Effector CD4-positive, alpha-beta T cell (primary cell): ENCODE measurements at places on chromosomes 13 and 19.

GRCh38 chr13:27826379-27827353 is 34.4 kb downstream of the GSX1 start:
- peak; percentile 53 for DNase-seq

DNA sequence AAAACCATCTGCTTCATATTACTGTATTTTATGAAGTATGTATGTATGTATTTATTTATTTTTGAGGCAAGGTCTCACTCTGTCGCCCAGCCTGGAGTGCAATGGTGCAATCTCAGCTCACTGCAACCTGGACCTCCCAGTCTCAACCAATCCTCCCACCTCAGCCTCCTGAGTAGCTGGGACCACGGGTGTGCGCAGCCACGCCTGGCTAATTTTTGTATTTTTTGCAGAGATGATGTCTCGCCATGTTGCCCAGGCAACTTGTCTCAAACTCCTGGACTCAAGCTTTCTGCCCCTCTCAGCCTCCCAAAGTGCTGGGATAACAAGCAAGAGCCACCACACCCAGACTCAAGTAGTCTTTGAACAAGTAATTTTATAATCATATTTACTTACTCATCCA is 5.5 kb downstream of the KATNAL1 start:
- DNase-seq = no peak

- DNase-seq = no peak
Measured at GRCh38 chr19:39481229-39481545, 549 bp downstream of the TIMM50 start.

- DNase-seq = no peak
Measured at GRCh38 chr13:84741253-84741652, 859.0 kb upstream of the SLITRK1 start.

GRCh38 chr19:41783612-41784011 is 12.8 kb upstream of the CEACAM3 start:
- DNase-seq = no peak

DNA sequence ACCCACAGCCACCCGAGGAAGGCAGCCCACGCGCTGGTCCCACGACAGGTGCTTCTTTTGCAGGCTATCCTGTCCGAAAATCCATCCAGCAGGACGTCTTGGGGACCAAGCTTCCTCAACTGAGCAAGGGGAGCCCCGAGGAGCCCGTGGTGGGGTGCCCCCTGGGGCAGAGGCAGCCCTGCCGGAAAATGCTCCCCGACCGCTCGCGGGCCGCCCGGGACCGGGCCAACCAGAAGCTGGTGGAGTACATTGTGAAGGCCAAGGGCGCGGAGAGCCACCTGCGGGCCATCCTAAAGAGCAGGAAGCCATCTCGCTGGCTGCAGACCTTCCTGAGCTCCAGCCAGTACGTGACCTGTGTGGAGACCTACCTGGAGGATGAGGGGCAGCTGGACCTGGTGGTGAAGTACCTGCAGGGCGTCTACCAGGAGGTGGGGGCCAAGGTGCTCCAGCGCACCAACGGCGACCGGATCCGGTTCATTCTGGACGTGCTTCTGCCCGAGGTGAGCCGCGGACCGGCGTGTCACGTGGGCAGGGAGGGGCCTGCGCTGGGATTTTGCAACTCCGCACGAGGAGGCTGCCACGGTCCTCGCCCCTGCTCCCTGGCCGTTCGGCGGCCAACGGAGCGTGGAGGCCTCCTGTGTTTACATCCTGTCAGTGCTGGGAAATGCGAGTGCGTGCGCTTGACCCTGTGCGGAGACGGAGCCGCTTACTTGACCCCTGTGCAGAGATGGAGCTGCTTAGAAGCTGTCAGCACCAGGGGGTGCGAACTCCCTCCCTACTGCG is 12.9 kb upstream of the NDUFS7 start:
- no peak for DNase-seq

DNA sequence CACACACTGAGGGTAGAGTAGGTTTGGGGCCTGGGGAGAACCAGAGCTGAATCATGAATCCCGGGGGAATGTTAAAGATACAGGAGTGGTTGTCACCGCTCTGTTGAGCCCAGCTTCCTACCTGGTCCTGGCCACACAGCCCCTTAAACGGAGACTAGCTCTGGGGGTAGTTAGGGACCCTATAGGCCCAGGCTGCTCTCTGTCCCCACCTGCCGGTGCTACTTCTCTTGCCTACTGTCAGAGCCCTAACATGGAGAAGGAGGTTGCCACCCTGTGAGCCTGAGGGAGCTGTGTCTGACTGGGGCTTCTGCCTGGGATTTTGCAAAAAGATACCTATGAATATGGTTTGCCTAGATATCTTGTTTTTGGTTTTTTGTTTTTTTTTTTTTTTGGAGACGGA is 36.6 kb upstream of the ZNF429 start:
- DNase-seq = no peak

GRCh38 chr13:51154029-51154555 is 43.0 kb upstream of the C13orf42 start:
- no peak for DNase-seq

DNA sequence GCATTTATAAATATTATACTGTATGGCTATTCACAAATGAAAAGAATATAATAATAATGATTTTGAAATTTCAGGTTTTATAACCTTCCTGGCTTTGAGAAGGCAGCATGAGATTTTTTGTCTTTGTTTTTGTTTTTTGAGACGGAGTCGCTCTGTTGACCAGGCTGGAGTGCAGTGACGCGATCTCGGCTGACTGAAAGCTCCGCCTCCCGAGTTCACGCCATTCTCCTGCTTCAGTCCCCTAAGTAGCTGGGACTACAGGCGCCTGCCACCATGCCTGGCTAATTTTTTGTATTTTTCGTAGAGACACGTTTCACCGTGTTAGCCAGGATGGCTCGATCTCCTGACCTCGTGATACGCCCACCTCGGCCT is 64.1 kb downstream of the ZNF429 start:
- DNase-seq = peak; percentile 47

- no peak for DNase-seq
Measured at GRCh38 chr13:80235166-80235966, 105.6 kb downstream of the SPRY2 start.

DNA sequence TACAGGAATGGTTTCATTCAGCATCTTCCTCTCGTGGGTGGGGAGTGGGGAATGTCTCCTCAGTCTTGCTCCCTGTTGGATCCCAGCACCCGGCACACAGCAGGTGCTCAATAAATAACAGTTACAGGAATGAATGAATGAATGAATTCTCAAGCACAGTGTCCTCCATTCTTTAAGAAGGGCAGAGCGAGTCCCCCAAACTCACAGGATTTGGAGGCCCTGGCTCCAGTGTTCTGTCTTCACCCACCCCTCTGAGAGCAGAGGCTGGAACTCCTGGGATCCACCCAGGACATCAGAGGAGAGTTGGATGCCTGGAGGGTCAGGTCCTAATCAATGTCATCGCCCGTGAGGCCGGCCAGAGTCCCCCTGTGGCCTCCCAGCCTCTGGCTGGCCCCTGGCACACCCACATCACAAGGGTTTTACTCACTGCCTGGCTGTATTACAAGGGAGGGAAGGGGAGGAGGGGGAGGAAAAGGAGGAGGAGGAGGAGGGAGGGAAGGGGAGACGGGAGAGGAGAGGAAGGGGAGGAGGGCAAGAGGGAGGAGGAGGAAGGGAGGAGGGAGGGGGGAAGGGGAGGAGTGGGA is 8.7 kb upstream of the CREB3L3 start:
- no peak for DNase-seq

DNA sequence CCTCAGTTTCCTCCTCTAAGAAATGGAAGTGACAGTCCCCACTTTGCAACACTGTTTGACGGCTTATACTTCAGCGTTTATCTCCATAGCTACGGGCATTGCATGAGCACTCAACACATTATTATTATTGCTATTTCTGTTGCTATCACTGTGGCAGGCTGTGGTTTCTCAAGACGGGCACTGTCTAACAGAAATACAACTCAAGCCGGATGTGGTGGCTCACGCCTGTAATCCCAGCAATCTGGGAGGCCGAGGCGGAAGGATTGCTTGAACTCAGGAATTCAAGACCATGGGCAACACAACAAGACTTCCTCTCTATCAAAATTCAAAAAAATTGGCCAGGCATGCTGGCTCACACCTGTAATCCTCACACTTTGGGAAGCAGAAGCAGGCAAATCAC is 4.9 kb upstream of the ZSWIM4 start:
- no peak for DNase-seq

DNA sequence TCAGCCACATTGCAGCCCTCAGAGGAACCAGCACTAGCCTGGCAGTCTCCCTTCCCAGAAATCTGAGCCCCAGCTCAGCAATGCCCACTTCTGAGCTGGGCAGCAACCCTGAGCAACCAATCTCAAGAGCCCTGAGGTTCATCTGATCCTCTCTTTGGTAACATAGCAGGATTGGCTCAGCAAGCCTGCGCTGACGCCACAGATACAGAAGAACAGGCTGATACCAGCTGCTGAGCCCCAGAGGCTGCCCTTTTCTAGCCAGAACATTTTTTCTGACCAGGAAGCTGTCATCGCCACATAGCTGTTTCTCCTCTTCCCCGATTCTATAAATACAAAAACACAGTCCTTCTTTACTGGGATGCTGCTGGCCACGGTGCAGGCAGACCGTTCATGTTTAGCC is 59.8 kb downstream of the TRPM4 start:
- no peak for DNase-seq

- DNase-seq = no peak
Measured at GRCh38 chr19:27734496-27735220, 1478.3 kb downstream of the UQCRFS1 start.

- DNase-seq = no peak
Measured at GRCh38 chr13:78915015-78915414, 256.1 kb upstream of the OBI1 start.

- DNase-seq = no peak
Measured at GRCh38 chr19:14830702-14831101, 4.3 kb downstream of the OR7A5 start.

GRCh38 chr13:21053231-21053630 is 8.2 kb downstream of the LATS2 start:
- no peak for DNase-seq

- DNase-seq = no peak
Measured at GRCh38 chr13:23518231-23518630, 52.0 kb upstream of the TNFRSF19 start.

GRCh38 chr13:32264407-32264806 is 50.8 kb downstream of the ZAR1L start:
- no peak for DNase-seq

- DNase-seq = no peak
Measured at GRCh38 chr13:66214467-66214866, 1015.7 kb downstream of the PCDH9 start.

DNA sequence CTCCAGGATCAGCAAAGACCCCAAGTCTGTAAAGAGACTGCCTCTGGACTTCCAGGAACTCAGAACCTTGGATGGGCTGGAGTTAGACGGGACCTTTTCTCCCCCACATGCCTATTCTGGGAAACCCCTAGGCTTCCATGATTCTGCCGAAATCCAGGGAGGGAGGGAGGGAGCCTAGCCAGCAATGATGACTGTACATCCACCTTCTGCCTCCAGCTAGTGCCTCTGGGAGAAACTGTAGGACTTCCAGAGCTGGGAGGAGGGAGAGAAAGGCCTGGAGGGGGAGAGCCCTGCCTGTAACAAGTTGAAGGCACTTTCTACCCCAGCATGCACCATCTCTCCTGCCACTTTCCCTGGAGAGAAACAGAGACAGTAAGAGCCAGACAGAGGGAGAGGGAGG is 6.0 kb upstream of the HAS1 start:
- DNase-seq = no peak

DNA sequence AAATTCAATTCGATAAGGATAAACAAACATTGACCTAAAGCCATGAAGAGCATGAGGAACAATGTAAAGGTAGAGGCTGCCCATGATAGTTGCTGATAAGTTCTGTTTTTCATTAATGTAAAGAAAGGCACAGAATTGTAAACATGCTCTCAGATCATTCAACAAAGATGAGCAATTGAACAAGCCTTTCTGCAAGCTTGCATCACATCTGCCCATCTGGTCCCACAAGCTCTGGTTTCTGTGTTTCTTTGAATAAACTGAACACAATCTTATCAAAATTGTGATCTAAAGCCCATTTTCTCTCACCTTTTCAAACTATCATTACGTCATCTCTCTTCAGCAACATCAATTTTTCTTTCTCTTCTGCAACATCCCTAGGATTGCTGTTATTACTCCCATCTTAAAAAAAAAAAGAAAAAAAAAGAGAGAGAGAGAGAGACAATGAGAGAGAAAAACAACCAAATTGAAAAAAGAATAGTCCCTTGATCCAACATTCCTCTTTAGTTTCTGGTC is 487.2 kb upstream of the GPC6 start:
- DNase-seq = no peak

DNA sequence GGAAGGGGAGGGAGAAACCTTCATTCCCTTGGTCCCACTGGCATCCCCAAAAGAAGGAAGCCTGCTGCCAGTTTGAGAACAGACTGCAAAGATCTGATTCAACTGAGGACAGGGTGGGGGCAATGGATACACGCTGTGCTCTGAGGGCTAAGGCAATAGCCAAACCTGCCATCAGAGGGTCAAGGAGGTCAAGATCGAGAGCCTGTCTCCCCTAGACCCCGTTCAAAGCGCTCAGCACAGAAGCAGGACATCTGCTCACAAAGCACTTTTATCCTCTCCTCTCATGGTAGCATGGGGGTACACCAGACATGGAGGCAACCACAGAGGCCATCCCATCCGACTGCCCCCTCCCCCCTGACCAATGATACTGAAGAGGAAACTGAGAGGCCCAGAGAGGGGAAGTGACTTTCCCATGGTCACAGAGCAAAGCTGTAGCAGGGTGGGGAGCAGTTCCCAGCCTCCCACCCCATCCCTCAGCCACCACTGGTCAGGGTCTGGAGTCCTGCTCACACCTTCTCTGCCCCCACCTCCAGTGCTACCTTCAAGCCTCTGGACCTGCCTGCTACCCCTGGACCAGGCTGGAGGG is 11.1 kb downstream of the POU2F2 start:
- no peak for DNase-seq

DNA sequence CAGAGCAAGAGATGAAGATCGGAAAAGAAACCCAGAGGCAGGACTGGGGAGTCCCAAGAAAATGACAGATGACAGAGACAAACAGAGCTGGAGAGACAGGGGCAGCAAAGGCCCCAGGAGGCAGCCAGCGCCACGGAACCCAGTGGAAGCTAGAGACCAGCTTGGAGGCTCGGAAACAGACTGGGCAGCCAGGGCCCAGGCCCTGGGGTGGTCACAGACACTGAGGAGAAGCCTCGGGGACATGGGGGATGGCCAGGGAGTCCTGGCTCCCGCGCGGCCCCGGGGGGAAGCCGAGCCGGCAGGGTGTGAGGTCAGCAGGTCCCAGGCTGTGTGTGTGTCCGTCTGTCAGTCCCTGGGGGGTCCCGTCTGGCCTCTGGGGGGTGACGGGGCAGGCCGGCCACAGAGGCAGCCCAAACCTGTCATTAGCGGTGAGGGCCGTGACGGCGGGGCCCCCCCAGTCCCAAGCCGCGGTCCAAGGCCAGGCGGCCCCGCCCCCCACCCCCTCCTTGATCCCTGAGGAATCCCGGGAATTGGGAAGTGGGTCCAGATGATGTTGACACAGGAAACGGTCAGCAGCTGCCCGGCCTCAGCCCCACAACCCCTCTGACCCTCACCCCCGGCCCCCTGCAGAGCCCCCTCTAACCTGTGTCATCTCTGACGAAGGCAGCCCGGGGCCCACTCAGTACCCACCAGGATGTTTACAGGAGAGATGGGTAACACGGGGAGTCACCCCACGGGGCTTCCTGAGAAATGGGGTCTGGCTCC is 2.5 kb upstream of the TMEM190 start:
- no peak for DNase-seq

GRCh38 chr13:107452833-107453232 is 762.5 kb downstream of the LIG4 start:
- DNase-seq = no peak
